ENCODE measurements at places on chromosomes 3 and 15.

DNA sequence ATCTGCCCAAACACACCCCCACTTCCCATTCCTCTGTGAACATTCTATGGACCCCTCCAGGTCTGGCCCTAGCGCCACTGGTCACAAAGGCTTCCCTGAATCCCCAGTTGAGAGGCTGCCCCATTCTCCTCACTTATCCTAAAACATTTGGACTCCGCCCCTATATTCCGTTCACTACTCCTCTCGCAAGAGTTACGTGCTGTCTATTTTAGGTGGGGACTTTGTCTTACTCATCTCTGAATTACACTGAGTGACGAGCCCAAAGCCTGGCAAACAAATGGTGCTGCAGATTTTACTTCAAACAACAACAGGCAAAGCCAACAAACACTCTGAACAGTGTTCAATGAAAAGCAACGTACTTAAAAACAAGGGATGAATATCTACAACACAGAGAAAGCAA, 14.5 kb downstream of the PCSK6 start:
- no peak for DNase-seq

DNA sequence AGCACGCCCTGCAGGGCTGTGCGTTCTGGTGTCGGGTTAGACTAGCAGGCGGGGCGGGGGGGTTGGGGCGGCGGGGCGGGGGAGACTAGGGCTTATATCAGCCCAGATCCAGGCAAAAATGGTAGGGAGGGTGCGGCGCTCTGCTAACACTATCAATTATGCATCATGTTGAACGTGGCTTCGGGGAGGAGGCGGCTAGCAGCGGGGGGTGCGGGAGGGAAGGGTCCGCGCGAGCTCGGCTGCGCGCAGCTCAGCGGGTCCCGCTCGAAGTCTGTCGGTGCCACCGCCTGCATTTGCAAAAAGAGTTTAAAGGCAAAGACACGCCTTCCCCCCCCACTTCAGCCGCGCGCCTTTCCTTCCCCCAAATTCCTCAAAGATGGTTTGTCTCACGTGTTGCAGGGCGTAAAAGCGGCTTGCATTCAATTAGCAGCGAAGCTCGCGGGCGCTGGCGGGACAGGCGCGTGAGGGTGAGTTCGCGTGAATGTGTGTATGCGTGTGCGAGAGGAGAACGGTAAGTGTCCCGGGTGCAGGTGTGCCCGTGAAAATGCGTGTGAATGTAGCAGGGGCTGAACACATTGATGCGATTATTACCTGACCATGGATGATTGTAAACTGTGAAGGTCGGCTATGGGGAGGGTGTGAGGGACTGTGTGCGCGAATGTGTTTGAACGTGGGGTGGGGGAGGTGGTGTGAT, at the start of gene ISLR2:
Gene ISLR2 (plus strand): TSS at position 432 of the 694 bp plus-strand sequence. CDS start 2,169 bp downstream, outside the sequence.
- DNase-seq: no peak

- no peak for DNase-seq
Measured at GRCh38 chr15:90882781-90883525, 1.4 kb upstream of the FES start.

GRCh38 chr3:132283916-132284405, 33.2 kb upstream of the ACP3 start:
- no peak for DNase-seq

- DNase-seq: no peak
Measured at GRCh38 chr3:47337656-47338055, 43.2 kb upstream of the PTPN23 start.

- no peak for DNase-seq
Measured at GRCh38 chr3:87780811-87781210, 278.0 kb downstream of the CGGBP1 start.

DNA sequence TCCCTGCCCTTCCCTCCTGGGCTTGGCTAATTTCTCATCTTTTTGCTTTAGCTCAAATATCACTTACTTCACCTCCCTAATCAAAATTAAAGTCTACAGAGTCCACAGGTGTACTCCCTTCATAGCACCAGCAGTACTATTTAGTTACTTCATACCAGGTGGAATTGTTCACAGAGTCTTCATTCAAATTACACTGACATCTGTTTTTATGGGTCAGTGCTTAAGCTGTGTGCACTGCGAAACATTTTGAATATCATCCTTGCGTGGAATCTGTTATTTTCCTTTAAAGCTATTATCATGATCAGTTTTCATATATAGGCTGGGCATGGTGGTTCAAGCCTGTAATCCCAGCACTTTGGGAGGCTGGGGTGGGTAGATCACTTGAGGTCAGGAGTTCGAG, 2.7 kb upstream of the SERF2 start:
- no peak for DNase-seq

DNA sequence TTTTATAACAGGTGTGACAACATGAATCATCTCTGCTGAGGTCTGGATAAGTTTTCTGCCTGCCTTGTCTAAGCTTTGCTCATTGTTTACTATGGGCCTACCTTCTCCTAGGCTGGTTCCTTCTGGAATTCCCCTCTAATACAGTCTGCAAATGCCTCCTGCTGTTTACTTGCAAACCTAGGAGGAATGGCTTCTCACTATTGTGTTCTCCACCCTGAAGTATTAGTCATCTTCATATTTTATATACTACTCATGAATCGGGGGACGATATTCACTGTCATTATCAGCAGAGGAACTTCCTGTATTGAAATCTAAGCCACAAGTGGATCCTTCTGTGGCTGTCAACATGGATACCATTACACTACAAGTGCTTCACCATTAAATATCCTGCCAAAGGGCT, 154.8 kb downstream of the PLCL2 start:
- DNase-seq: peak; percentile 50

DNA sequence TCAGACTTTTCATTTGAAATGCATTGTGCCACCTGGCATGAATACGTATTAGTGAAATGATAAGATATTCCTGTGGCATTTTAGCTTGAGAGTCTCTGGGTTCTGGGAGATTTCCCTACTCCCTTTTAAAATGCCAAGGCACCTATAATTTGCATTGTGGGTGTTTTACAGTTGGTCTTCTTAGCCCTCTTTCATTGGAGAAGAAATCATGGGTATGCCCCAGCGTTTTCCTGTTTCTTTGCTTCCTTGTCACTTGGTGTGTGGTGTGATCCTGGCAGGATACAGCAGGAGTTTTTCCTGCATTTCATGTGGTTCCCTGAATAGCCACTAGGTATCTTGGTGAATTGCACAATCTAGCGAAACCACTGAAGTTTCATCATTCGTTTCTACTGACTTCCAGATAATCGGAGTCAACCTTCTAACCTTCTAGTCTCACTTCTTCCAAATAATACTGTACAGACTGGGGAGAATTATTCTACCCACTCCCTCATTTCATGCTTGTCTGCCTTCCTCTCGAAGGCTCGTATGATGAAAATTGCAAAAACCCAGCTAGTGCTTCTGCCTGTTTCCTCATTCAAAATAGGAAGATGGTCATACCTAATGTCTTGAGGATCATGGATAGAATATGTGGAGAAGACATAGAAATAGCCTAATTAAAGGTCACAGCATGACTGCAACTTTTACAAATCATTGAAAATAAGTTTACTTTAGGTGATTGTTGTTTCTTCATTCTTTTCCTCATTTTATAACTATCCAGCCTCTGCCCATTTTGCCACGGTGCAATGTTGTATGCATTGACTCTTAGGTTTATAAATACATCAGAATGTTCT, 2.6 kb downstream of the BHLHE40 start:
- DNase-seq: no peak

- DNase-seq: no peak
Measured at GRCh38 chr3:49626101-49626581, 48.0 kb upstream of the APEH start.

DNA sequence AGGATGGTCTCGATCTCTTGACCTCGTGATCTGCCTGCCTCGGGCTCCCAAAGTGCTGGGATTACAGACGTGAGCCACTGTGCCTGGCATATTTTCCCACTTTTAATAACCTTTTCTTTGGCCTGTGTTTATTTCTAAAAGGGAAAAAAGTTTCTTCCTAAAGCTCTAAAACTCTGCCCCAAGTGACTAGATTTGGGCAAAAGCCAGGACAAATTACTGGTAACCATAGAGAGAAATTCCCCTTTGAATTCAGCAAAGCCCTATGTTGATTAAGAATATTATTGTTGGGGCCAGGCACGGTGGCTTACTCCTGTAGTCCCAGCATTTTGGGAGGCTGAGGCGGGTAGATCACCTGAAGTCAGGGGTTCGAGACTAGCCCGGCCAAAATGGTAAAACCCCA, 11.5 kb upstream of the TRPM7 start:
- no peak for DNase-seq

GRCh38 chr15:40693904-40694687, 878 bp upstream of the RAD51 start:
- no peak for DNase-seq

DNA sequence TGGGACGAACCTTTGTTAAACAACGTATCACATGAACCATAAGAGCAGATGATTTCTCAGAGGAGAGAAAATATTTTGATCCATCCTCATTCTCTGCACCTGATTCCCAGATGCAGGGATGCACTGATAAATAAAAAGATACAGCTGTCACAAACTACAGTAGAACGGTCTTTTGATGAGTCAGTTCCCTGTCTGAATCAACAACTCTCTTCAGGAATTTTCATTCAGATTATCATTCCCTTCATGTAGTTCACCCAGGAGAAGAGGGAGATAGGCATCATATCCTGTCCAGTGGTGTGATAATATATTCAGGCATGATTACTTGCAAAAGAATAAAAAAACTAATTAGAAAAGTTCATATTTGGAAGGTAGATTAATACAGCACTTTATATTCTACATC, 521.5 kb downstream of the PYDC2 start:
- DNase-seq: no peak

GRCh38 chr15:85133709-85134108, 152.1 kb downstream of the PDE8A start:
- DNase-seq: no peak

GRCh38 chr15:95440712-95441111, 889.8 kb upstream of the NR2F2 start:
- no peak for DNase-seq

DNA sequence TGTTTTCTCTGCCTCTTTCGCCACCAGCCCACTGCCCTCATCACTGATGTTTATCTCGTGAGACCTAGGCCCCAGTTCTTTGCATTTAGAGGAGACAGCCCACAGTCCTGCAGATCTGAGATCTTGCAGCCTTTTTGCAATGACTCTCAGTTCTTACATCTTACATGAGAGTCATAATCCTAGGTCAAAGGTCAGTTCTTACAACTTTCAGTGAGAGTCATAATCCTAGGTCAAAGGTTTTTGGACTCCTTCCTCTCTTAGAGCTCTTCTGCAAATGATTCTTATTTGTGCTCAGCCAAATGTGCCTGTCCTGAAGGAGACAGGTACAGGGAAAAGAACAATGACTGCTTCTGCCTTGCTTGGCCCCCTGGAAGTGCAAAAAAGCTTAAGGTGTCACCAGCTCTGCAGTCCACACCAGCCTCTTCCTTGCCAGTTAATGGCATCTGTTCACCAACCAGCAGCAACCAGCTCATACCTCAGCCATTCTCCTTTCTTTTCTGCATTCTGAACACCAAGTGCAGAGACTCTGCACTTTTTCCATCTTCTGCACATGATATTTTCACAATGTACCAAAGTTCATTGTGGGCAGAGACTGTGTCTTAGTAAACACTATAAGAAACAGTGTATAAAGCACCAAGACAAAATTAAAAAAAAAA, 67.1 kb downstream of the ABHD5 start:
- no peak for DNase-seq

DNA sequence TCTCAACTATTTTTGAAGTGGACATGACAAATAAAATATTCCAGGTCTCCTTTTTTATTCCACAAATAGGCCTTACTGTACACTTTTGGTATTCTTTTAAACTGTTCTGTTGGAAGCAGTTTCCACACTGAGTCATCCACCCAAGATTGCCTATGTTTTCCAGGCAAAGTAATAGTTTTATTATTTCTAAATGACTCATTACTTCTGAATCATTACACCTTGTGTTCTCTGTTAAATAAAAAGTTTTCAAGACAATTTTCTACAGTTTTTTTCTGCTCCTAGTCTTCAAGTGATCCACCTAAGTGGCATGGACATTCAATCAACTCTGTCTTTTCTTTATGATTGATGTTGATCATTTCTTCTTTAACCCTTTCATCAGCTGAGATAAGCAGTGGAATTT, 26.5 kb downstream of the PPP2R3A start:
- no peak for DNase-seq

GRCh38 chr15:31230630-31231485, 95.8 kb upstream of the KLF13 start:
- DNase-seq: no peak

GRCh38 chr3:167899093-167899492, 163.6 kb downstream of the SERPINI1 start:
- DNase-seq: no peak

DNA sequence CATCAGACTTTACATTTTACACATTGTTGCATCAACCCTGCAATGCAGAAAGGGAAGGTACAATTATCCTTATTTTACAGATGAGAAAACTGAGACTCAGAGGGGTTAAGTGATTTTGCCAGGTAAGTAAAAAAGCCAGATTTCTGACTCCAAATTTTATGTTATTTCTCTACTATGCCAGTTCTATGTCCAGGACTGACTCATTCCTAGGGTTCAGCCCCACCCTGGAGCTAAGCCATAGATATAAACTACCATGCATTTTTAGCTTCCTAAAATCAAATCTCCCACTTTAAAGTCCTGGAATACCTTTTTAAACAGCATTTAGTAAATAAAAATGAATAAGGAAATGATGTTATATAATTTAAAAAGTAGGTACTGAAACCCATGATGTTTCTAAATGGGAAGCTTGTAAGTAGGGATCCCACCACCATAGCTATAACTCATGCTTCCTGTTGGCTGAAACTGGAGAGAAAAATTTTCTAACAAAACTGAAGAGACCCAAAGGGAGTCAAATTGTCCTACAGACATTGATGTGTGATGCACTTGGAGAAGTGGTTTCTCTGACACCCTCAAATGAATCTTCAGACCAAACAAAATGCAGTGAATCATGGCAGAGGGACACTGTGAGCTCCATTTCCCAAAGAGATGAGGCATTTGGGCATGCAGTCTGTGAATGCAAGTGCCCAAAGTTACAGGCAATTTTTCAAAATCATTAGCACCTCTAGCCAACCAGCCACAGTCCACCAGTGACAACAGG, 301.7 kb upstream of the UMPS start:
- no peak for DNase-seq
